M059J (cell line): ENCODE measurements at places on chromosomes 13 and 19.

DNA sequence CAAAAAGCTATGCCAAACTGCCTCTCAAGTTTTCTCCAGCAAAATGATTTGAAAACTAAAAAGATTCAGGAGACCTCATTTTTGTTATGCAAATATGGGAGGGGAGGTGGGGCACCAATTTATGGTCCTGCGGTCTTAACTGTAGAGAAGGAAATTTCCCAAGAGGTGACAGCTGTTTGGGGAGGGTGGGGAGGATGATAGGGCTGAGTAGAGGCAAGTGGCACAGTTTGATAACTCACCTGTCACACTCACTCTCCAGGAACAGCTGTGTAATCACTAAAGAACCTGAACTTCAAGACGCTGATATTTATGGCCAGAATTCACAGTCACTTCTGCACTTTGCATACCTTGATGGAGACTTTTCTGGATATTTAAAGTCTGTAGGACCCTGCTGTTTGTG is 232.9 kb upstream of the STARD13 start:
- no peak for DNase-seq

GRCh38 chr19:52494518-52494917 is 33.0 kb upstream of the ZNF808 start:
- peak; percentile 53 for DNase-seq

GRCh38 chr19:16608290-16608739 is 19.7 kb downstream of the MED26 start:
- DNase-seq: peak; percentile 87

- no peak for DNase-seq
These were observed 7.9 kb upstream of the ELL start for GRCh38 chr19:18529782-18530181.

DNA sequence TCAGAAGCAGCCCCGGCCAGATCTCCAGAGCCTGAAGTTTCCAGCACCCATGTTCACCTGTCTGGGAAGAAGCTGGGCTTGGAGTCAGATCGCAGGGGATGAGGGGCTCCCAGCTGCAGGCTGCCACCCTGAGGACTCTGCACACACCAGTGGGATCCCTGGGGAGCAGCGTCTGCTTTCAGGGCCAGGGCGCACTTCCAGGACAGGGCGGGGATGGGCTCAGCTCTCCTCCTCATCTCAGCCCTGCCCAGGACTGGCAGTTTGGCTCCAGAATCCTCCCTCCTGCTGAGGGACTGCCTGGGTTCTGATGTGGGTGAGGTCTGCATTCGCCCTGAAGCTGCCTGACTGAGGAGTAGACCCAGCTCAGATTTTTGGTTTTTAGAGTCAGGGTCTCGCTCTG is 3.5 kb downstream of the SLC7A9 start:
- no peak for DNase-seq

DNA sequence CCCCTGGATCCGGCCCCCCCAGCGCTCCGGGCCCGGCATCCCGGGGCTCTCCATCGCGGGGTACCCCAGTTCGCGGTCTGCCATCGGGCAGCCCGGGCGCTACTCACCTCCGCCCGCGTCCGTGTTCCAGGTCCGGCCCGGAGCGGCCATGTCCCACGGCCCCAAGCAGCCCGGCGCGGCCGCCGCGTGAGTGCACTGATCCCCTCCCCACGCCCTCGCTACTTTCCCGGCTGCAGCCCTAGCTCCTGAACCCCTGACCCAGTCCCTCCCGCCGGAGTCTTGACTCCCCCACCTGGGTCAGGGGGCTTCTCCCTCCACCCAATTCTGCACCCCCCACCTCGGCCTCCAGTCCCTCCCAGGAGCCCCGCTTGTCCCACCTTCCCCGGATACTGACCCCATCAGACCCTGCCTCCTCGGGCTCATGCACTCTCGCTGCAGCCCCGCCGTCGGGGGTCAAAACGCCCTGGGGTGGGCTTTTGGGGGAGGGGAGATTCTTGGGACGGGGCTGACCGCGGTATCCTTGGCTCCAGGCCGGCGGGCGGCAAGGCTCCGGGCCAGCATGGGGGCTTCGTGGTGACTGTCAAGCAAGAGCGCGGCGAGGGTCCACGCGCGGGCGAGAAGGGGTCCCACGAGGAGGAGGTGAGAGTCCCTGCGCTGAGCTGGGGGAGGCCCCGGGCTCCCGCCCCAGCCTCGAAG is 566 bp downstream of the HMG20B start:
- peak; percentile 24 for DNase-seq

- peak; percentile 17 for DNase-seq
These were observed 1.8 kb upstream of the CCNA1 start for GRCh38 chr13:36430247-36431203.

DNA sequence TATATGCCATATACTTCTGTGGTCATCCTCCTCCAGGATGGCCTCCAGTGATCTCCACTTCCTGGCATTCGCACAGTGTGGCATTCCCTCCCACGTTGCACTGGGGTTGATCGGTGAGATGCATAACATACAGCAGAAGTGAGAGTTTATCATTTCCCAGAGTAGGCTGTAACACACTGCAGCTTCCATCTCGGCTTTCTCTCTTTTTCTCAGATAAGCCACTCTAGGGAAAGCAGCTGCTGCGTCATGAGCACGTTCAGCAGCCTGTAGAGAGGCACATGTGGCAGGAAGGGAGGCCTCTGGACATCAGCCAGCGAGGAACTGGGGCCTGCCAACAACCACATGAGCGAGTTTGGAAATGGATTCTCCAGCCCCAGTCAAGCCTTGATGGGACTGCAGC is 807.1 kb downstream of the DIAPH3 start:
- no peak for DNase-seq

DNA sequence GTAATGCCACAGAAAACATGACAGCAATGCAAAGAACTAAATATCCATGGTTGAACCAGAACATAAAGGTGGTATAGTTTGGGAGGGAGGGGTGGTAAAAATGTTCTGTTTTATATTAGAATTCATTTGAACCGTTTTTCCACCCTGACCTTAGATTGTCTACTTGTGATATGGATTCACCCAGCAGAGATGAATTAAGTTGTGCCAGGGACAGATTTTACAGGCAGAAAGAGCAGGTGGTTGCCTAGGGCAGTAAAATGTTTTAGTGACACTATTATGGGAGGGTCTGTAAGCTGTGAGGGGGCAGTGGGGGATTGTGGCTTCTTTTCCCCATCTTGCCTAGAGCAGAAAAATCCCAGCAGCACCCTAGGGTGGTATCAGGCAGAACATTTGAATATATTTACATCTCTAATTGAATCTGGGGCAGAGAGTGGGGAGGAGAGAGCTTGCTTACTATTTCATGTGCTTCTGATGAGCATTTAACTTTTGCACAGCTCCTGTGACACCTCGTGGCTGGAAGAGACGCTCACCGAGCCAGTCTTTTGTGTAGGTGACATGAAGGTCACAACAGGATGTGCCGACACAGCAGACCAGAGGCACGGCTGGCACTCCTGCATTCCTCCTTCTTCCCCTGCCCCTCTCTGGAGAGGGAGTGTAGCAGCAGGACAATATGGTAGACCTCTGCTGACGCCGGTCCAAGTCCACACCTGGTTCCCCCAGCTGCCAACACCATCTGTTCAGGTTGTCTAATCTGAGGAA is 452.3 kb downstream of the IRS2 start:
- no peak for DNase-seq

DNA sequence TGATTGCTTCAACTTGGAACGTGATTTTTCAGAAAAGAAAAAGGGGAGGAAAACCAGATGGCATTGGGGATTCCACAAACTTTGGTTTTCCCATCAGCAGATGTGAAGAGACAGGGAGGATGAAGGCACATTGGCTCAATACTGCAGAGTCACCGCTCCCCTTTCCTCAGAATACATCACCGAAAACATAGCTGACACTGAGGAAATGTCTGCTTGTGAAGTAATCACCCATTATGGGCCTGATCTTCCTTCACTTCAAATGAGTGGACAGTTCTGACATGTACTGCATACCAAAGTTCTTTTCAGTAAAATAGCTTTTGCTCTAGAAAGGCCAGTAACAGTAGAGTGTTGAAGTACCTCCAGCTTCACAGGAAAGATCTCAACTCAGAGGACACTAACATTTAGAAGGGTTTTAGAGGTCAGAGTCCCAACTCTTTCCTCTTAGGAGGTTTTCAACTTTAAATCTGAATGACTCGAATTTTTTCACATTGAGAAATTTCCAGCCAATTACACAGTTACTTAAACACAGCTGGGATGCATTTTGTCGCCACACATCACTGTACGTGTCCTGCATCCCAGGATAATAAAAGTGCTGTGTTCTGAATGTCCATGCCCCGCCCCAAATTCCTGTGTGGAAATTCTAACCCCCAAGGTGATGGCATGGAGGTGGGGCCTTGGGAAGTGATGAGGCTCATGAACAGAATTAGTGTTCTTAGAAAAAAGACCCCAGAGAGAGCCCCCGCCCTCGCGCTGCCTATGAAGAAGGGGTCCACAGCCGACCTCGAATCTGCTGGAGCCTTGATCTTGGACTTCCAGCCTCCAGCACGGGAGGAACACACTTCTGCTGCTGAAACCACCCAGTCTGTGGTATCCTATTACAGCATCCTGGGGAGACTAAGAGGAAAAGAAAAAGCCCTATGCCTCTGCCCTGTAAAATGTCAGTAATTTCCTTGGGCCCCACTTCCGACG is 77.7 kb downstream of the COL4A1 start:
- no peak for DNase-seq

GRCh38 chr19:34661357-34661756 is 15.6 kb downstream of the SCGB2B2 start:
- DNase-seq: no peak

GRCh38 chr13:44416301-44416700 is 42.7 kb downstream of the SERP2 start:
- no peak for DNase-seq

GRCh38 chr19:41261474-41262190 is 2.5 kb upstream of the HNRNPUL1 start:
- DNase-seq: no peak

DNA sequence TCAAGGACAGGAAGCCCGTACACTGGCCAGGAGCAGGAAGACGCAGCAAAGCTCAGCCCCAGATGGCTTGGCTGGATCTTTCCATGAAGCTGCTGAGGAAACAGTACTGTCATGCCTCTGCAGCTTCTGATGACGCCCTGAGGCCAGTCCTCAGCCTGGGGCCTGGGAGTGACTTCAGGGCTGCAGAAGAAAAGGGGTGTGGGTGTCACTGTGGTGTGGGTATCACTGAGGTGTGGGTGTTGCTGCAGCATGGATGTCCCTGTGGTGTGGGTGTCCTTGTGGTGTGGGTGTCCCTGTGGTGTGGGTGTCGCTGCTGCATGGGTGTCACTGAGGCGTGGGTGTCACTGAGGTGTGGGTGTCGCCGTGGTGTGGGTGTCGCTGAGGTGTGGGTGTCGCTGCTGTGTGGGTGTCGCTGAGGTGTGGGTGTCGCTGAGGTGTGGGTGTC is 12.0 kb upstream of the GAS6 start:
- DNase-seq: no peak

DNA sequence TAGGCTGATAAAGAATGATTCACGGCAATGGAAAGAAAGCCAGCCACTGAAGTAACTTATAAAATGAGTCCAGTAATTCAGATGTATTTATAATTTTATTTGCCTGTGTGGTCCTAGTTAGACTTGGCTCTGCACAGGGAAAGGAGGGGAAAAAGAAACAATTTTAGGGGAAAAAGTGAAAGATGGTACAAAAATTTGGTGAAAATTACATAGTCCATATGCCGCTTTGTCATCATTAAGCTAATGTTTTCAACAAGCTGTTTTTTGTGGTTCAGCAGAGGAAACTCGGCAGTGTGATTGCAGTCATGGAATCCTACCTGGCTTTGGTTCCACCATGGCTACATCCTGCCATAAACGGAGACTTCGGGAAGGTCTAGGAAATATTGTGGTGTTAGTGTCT is 301.9 kb downstream of the ATP8A2 start:
- DNase-seq: no peak

- peak; percentile 61 for DNase-seq
These were observed 4.2 kb upstream of the ZSCAN4 start for GRCh38 chr19:57664269-57665127.

DNA sequence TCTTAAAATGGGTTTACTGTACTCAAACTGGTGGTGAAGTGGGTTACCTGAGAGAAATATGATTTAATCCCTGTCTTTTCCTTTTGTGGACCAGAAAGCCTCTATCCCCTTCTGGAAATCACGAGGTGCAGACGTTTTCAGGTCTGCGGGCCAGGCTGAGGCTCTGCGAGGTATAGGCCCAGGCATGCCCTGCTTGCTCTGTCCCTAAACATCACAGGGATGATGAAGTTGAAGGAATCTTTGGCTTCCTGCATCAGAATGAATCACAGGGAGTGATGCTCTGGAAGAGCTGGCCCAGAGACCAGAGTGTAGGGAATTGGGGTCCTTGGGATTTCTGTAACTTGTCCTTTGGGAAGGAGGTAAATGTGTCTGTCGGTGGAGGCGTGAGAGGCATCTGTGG is 18.4 kb upstream of the CHST8 start:
- DNase-seq: no peak

GRCh38 chr19:33564836-33565338 is 43.3 kb upstream of the PEPD start:
- DNase-seq: no peak

- DNase-seq: no peak
These were observed 4.9 kb downstream of the TMED1 start for GRCh38 chr19:10830931-10831779.

GRCh38 chr13:104593251-104593576 is 1527.0 kb upstream of the SLC10A2 start:
- no peak for DNase-seq

DNA sequence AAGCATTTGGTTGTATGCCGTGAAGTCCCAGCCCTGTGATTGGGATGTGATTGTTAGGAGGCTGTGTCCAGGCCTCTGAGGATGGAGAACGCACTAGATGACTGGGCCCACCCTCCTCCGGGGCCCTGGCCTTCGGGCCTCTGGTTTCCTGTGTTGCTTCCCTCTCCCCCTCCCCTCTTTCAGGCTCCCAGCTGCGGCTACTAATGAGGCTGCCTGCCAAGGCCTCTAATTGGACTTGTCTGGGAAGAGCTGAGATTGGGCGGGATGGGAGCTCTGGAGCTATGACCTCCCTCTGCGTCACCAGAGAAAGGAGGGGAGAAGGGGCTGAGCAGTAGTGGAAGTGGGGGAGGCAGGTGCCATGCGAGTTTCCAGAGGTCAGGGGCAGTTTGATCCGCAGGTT is 9.9 kb downstream of the PTH2 start:
- no peak for DNase-seq

- DNase-seq: no peak
These were observed 393.8 kb downstream of the TSHZ3 start for GRCh38 chr19:30955112-30956104.

DNA sequence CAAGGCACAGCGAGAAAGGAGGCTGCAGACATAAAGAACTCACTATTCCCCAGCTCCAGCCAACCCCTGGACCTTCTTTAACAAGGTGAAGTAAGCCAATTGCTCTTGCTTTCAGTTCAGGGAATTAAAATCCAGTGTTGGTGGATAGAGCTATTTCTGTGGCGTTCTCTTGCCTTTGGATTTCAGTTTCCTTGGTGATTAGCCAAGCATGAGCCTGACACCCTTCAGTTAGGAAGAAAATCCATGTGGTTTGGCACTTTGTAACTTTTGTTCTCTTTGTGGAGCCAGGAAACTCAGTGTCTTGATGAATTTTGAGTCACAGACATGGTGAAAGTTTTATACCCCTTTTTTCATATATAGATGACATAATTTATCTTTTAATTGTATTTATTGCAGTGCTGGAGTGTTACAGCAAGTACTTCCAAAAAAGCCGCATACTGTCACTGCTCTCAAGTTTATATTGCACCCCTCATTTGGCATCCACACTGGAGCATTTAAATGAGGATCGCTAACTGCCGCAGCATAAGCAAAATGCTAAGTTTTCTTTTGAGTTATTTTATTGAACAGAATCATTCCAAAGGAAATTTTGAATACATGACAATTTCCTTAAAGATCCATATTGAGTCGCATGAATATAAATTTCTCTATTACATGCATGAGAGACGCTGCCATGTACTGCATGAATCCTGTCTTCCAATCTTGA is 406.8 kb downstream of the MYO16 start:
- DNase-seq: peak; percentile 2
